GM04504 (cell line): ENCODE measurements at places on chromosomes 11 and 22.

GRCh38 chr11:3094223-3094824, 37.1 kb upstream of the CARS1 start:
- DNase-seq: no peak

DNA sequence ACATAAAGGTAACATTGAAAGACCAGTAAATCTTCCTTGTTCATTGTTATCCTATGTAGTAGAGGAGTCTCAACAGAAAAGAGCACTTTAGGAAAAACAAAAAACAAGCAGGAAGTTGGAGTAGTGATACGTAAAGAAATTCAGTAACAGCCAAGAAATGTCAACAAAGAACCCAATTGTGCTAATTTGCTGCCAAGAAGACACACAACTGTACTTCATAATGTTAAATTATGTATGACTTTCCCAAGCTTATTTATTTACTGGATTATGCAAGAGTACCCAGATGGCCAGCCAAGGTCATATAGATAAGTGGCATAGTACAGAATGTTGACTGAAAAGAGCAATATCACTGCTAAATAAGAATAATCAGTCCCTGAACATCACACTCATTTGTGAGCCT, 264.7 kb upstream of the CCDC179 start:
- no peak for DNase-seq

DNA sequence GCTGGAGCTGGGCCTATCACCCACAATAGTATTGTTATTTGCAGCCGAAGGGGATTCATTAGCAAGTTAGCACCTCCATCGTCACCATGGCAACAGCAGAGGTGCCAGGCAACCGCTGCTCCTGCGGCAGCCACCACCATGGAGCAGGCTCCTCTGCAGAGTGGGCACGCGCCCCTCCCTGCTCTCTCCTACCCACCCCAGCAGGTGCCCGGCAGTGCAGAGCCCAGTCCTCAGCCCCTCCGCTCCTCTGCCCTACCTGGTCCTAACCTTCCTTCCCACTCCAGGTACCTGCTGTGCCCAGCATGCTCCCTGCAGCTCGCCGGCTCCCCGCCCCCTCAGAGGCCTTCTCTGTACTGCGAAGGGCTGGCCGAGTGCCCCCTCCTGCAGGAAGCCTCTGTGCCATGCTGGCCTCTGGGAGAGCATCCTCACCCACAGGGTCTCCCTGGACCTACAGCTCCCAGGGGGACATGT, 3.6 kb downstream of the DUSP8 start:
- DNase-seq: no peak

DNA sequence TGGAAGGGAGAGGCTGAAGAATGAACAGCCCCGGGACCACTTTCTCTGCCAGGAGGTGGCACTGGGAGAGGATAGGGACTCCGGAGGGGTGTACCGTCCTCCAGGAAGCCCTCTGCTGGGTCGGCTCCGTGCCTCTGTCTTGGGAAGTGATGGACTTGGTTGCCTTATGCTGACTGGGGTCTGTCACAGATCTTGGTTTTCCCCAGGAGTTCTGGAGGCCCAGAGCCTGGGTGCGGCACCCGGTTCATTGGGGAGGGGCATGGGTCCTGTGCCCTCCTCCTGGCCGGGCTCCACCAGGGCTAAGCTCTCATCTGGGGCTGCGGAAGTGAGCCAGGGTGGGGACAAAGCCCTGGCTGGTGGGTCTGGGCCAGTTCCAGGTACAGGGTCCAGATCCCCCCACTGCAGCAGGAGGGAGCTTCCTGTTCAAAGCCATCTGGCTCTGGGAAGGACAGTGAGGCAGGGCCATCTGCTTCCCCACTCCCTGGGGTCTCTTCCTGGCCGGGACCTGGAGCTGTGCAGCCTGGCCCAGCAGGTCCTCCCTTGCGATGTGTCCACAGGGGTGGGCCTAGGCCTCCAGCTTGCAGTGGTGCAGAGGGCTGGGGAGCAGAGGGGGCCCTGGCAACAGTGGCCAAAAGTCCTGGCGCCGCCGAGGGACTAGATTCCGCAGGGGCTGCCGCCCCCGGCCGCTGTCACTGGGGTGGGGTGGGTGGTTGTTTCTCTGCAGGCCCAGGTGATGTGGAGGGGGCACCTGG, 1.1 kb upstream of the AP2A2 start:
- DNase-seq: no peak

DNA sequence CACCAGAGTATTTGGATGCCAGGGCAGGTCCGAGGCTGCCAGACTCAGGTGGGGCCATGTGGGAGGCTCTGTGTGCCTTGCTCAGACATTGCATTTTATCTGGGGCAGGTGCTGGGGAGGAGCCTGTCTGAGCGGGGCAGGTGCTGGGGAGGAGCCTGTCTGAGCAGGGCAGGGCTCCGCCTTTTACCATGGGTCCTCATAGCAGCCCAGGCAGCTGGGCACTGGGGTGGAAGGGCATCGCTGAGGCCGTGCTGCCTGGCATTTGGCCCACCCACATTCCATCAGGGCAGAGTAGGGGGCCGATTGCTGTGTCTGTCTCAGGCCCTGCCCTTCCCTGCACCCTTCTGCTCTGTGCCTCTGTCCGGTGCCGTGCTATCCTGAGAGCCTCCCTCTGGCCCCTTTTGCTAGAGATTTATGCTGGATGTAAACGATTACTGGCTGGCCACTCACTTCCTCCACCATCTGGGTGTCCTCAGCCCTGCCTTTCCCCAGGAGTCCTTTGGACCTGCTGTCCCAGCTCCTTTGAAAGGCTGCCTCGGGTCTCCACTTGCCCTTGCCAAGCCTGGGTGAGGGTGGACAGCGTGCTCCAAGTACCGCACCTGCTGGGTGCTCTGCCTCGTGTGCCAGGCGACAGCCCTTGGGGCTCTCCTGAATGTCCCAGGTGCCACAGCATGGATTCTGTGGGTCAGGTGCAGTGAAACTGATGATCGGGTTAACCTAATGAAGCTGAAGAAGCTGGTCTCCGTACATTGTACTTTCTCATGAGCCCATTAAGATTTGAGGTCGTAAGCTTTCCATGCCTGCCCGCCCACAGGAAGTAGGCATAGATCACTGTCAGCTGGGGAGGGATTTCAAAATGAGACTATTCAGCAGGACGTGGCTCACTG, 281.6 kb downstream of the TBC1D22A start:
- DNase-seq: peak; percentile 53

GRCh38 chr11:66950112-66950535, 8.1 kb downstream of the PC start:
- DNase-seq: peak; percentile 65

- no peak for DNase-seq
These were observed 28.7 kb upstream of the YWHAH start for GRCh38 chr22:31915586-31915985.

- peak; percentile 55 for DNase-seq
These were observed 39.5 kb downstream of the TP53I11 start for GRCh38 chr11:44911029-44911814.

DNA sequence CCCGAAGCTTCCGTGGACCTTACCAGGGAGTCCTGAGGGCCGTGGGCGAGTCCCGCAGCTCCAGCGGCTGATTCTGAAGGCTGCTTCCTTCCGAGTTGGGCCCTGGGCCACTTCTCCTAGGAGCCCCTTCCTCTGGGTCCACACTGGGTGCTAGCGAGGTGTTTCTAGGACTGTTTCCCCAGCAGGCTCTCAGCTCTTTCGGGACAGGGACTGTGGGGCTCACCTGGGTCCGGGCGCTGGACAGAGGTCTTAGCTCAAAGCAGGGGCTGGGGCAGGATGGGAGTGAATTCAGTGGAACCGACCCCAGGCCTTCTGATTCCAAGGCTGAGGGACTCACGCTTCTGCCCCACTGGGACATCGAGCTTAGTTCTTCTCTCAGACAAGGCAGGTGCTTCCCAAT, 29.3 kb upstream of the CSNK1E start:
- DNase-seq: no peak

DNA sequence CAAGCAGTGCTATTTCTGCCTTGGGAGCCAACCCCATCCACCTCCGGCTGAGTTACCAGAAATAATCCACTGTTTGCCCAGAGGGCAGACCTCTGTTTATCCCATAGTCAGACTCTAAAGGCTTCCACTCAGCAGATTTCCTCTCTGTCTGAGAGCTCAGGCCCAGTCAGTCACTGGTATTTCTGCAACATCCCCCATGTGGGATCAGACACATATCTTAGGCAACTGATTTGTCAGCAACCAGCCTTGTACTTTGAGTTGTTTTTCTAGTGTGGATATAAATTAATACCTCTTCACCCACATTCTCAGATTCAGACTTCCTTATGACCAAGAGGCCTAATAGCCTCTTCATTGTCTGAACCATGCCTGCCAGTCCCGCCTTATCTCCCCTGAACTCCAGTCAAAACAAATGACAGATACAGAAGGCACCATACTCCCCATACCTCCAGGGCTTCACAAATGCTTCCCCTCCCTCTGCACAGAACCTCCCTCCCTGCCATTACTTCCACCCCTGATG, 193.6 kb downstream of the FAM76B start:
- DNase-seq: no peak

DNA sequence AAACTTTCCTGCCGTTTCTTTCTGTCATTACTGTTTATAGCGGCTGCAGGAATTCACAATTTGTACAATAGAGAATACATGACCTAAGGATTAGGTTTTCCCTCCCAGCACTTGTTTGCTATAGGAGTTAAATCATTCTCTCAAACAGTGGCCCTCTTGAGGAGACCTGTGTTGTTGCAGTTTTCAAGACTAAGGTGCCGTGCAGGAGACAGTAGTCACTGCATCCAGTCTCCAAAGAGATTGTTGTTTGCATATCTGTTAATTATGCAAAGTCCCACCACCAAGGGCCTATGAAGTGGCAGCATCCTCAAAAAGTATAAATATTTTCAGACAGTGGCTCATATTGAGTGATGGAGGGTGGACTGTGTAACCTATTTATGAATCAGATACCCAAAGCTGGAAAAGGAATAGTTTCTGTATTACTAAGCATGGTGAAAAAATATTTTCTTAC, 2.3 kb downstream of the PRSS23 start:
- DNase-seq: no peak

DNA sequence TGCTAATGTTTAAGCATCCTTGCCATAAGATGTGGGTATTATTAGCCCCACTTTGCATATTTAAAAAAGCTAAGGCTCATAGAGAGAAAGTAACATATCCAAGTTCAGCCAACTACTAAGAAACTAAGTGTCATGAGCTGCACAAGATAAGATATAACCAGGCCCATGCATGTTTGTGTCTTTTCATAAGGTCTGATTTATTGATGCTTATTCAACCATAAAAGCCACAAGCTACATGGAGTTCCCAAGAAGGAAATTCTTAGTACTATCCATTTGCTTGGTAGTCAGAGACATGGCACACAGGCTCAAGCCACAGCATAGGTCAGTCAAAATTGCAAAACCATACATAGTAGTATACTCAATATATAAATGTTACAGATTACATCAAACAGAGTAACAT, 488.5 kb downstream of the SOX6 start:
- DNase-seq: no peak

DNA sequence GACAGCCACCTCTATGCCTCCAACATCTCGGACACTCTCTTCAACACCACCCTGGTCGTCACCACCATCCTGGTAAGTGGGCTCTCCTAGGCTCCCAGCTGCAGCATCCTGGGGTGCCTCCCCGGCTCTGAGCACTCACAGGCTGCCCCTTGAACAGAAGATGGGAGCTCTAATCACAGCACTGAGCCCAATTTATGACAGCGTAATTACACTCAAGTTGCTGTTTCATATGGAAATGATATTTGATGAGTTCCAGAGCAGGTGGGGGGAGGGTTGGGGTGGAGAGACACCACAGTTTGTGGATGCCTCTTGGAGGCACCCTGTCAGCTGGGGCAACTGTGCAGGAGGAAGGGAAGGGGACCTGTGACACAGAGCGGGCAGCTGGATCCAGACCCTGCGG, 125.3 kb upstream of the TBCEL start:
- DNase-seq: no peak

DNA sequence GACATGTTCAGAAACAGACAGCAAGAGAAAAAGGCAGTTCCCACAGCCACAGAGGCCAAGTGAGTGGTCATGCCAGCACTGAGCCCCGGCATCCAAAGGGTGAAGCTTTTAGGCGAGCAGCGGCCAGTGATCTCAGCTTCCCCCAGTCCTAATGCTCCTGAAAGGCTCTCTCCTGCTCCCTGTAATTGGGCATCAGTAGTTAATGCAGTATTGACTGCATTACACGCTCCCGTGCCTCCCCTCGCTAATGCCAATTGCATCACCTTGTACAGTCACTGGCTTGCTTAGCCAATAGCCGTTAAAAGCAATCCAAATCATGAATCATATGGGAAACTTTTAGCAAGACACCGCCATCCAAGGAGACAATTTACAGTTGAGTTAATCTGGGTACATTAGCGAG, 4.9 kb downstream of the LMO1 start:
- DNase-seq: peak; percentile 38

DNA sequence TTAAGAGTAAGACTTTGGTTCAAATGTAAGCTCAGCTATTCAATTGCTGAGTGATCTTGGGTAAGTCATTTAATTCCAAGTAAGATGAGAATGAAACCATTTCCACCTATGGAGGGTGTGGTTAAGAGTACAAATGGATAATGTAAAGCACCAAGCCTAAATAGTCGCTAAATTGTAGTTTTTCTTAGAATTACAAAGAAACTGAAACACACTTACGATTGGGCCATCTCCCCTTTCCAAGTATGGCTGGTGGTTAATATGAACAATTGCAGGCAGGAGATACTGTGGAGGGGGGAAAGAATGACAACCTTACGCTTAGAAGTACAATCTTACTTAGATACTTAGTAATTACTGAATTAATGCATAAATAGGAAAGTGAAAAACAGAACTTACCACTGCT, 8.2 kb downstream of the DDX17 start:
- DNase-seq: no peak

DNA sequence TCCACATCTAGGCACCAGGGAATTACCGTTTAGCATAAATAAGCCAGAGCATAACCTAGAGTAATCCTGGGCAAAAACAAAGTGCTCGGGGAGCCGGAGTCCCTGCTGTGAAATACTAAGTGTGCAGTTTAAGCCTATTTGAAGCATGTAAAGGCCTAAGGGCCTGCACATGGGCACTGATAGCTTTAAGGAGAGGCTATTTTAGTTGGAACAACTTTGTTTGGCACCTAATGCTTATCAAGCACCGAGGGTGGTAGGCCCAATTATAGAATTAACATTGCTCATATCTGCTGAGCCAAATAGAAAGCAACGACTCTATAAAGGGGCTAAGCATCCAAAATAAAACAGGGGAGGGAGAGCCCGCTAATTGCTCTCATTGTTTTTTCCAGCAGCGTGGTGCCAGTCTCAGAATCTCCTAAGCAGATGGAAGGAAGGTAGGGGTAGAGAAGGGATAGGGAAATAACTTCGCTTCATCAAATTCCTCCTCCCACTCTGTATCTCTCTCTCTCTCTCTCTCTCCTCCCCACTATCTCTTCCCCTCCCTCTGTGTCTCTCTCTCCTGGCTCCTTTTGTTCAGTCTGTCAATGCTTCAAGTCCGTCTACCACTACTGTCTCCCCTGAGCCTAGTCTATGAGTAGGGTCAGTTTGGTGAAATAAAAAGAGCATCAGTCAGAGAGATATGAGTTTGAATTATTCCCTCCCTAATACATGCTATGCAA, 292.8 kb downstream of the NXPE2 start:
- DNase-seq: no peak
